Activated naive CD4-positive, alpha-beta T cell treated with Interleukin-2 at 50 U/mL for 16 hours (primary cell): ENCODE measurements at places on chromosomes 6 and 20.

DNA sequence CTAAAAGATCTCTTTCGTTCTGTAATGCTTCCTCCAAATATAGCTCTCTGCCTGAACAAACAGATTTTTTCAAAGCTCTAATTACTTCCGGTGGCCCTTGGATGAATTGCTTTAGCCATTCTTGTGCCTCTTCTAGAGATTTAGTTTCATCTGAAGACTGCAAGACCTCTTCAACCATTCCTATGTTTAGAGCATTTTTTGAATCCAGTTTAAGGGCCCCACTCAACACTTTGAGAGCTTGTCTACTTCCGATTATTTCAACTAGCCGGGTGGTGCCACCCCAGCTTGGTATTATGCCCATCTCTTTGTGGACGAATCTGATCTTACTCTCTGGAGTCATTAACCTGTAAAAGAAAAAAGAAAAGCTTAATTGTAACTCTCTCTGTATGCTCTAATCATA lies 23.3 kb downstream of the RNF146 start:
- no peak for DNase-seq

DNA sequence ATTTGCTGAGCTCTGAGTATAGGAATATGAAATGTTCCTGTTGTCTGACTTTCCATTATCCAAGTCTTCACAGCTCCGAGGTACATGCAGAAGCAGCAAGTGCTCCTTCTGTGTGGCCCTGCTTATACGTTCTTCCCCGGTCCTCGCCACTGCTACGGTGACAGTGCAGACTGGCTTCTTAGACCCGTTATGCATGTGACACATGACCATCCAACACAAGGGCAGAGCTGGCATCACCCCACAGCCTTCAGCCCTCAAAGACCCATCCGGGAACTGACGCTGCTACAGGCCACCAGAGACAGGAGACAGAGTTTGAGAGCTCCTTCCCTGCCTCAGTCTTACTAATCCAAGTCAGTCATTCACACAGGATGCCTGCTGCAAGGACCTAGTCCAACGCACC lies 70.4 kb downstream of the TRAM2 start:
- no peak for DNase-seq

- no peak for DNase-seq
These were observed 10.0 kb downstream of the SIM1 start for GRCh38 chr6:100454551-100455229.

DNA sequence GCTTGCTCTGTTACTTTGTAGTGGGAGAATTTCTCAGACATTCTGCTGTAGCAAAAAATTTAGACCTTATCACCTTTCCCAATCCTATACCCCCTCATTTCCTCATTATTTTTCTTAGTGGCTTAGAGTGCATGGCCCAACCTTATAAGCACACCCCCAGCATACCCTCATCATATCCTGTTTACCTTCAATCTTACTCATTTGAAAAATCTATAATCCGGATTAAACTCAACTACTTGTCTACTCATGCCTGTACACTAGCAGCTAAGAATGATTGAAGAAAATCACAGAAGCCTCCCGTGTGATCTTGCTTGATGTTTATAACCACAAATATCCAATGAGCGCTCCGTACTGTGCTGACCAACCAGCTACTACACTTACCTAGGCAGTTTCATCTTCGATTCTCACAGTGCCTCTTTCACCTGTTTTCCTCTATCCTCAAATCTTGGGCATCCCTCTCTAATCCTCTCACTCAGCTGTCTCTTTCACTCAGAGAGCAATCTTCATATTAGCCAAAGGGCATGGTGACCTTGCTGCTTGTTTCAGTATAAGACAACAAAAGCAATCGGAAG lies 36.6 kb downstream of the AIG1 start:
- no peak for DNase-seq

- no peak for DNase-seq
These were observed 11.9 kb downstream of the DNPH1 start for GRCh38 chr6:43217351-43217750.

DNA sequence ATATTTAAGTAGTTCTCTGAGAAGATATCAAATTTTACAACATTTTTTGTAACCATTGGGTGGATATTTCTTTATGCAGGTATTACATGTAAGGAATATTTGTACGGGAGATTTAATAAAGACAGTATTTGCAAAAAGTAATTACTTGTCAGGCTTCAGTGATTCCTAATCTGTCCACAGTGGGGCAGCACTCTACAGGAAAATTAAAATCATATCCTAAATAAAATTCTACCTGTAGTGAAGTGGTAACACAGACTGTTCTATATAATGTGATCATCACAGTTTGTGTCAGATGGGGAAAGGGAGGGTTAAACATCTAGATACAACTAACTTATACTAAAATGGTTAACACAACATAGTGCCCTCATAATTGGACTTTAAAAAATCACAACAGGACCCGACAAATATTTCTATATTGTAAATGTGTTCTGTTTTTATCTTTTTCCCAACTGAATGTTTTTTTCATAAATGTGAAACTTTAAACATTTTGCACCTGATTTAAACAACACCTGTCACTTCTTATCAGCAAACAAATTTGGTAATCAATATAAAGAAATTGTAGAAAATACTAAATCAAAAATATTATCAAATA lies 145.6 kb upstream of the MANEA start:
- DNase-seq, result peak; percentile 23

- no peak for DNase-seq
These were observed 202.7 kb downstream of the ARHGAP18 start for GRCh38 chr6:129507059-129507807.

GRCh38 chr6:167794161-167795157 lies 32.3 kb upstream of the AFDN start:
- no peak for DNase-seq

DNA sequence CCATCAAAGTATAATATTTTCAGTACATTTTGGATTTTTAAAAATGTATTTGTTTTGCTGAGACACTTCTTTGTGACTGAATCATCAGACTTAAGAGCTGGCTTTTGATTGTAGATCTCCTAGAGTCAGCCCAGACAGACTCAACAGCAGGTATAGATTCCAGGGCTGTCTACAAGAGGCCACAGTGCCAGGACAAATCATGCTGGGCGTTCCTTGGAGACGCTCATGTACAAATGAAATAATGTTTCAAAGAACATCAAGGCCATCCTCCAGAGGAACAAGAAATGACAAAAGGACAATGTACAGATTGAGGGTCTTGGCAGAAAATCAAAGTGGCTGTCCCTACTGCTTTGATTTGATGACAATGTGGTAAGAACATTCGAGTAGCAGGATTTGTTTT lies 369.3 kb downstream of the GRIK2 start:
- DNase-seq, result no peak

DNA sequence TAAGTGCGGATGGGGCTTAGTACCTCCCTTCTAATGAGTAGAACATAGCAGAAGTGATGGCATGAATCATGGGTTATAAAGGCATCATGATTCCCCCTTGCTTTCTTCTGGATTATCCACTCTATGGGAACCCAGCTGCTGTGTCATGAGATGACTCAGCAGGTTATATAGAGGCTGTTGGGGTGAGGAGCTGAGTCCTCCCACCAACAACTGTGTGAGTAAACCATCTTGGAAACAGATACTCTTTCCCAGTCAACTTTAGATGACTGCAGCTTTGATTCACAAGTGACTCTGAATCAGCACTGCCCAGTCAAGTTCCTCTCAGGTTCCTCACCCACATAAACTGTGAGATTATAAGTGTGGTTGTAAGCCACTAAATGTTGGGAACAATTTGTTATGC lies 46.3 kb downstream of the FAM83B start:
- DNase-seq, result no peak

- no peak for DNase-seq
These were observed 147.0 kb downstream of the LINC00237 start for GRCh38 chr20:20959031-20959755.

- DNase-seq, result no peak
These were observed 39.9 kb upstream of the TTPAL start for GRCh38 chr20:44435630-44436335.

DNA sequence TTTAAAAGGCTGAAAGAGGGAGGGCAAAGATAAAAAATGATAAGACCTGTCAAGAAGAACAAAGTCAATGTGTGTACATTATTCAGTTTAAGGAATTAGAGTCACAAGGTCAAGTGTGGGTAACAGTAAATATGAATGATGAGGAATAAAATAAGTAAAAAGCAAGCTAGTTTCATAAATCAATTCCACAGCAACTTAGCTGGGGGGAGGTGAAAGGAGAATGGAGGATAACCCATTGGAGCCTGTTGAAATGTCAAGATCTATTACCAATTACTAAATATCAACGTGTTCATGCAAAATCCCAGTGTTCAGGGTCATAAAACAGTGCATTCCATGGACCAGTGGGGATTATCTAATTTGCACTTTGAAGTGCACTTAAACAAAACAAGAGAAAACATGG lies 242.9 kb downstream of the TBX18 start:
- no peak for DNase-seq

- DNase-seq, result no peak
These were observed 19.3 kb upstream of the SASH1 start for GRCh38 chr6:148323344-148323743.

DNA sequence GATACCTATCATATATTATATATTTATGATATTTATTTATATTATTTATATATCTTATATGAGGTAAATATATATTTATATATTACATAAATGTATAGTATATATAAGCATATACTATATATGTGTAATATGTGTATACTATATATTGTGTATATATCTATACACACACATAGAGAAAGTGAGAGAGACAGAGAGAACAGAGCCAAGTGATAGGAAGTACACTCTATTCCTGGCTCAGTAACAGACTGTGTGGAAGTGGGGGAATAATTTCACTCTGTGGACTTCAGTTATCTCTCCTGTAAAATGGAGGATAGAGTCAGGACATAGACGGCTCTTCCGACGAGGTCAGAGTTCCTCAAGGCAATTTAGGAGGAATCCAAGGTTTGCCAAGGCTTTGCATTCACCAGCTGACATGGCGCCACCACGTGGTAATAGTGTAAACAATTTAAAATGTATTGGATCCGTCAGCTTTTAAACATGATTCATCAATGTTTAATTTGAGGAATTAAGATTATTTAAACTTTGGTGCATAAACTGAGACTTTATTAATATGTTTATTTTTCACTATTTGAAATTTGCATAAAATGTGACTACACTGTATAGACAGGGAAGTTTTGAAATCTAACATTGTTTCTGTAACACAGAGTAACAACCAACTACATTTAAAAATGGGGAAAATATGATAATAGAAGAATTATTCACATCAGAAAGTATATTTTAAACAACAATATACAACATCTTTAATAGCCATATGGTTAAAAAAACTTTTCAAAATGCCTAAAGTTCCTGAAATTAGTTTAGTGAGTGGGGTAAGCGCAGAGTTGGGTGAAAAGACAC lies 75.4 kb upstream of the TMEM244 start:
- DNase-seq, result peak; percentile 46

DNA sequence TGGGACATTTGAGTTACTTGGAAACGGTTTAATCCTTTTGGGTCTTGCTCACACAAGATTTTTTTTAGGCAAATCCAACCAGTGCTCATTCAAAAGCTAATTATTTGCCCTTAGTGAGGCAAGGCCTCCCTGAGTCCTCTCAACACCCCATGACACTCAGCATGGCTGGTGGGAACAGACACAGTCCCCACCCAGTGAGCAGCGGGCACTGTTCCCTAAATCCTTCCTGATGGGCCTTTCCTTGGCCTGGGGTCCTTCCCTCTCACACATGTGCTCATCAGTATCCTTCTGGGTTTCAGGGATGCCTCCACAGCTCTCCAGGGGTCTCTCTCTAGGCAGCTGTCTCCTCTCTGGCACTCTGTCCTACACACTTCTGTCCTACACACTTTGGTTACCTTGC lies 28.0 kb downstream of the PLAGL2 start:
- DNase-seq, result no peak

- DNase-seq, result no peak
These were observed 801.0 kb upstream of the CITED2 start for GRCh38 chr6:140175486-140175885.

GRCh38 chr20:53495398-53496092 lies 98.1 kb downstream of the ZNF217 start:
- DNase-seq, result no peak

DNA sequence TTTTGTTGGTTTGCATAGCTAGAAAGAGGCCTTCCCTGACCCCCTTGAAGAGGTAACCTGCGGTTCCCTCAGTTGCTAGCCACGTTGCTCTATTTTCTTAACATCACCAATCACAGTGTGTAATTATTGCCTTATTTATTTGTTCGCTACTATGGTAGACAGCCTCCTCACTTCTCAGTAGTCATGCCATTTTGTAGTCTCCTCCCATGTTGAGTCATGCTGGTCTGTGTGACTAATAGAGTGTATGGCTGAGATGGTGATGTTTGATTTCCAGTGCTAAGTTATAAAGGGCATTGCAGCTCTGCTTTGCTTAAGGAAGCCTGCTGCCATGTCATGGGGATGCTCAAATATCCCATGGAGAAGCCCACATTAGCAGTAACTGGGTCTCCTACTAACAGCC lies 236.6 kb upstream of the CHD6 start:
- no peak for DNase-seq

- no peak for DNase-seq
These were observed 9.9 kb downstream of the ZSWIM3 start for GRCh38 chr20:45867136-45867818.

GRCh38 chr6:170137176-170137891 lies 153.5 kb downstream of the DLL1 start:
- no peak for DNase-seq

DNA sequence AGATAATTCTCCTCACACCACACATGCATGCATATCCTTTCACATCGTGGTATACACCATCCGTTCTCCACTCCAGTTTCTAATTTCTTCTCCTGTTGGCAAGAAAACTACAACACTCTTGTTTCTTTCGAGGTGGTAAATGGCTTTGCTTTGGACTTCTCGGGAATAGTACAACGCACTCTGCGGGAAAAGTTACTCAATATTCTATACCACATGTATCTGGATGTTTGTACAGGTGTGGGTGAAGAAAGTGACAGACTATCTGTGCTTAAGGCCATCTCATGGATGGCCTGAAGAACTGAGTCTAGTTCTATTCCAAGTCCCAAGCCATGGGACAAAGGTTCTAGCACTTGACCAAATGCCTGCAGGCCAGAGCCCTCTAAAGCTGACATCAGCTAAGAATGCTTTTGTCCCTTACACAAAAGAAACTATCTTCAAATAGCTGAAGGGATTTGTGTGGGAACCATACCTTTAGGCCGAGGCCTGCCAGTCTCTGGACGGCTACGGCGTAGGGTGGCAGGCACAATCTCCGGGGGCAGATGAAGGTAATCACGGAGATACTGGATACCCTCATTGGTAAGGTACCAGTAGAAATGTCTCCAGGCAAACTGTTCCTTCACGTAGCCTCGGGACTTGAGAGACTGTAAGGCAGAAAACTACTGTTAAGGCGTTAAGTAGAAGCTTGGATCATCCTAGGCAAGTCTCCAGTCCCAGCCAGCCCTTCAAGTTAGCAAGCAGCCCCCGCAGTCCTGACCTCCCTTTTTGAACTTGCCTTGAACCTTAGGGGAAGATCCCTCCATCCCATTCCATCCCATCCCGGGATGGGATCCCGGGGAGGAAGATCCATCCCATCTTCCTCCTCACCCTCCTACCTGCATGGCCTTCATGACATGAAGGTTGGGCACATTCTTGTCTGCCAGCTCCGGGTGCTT lies 1.4 kb downstream of the RPS10 start:
- no peak for DNase-seq

- DNase-seq, result no peak
These were observed 32.9 kb downstream of the TRAM2 start for GRCh38 chr6:52543729-52544601.
